ENCODE measurements at places on chromosomes 6 and 20.

- no peak for DNase-seq
Measured at GRCh38 chr6:7507600-7507999, 33.9 kb upstream of the DSP start.

DNA sequence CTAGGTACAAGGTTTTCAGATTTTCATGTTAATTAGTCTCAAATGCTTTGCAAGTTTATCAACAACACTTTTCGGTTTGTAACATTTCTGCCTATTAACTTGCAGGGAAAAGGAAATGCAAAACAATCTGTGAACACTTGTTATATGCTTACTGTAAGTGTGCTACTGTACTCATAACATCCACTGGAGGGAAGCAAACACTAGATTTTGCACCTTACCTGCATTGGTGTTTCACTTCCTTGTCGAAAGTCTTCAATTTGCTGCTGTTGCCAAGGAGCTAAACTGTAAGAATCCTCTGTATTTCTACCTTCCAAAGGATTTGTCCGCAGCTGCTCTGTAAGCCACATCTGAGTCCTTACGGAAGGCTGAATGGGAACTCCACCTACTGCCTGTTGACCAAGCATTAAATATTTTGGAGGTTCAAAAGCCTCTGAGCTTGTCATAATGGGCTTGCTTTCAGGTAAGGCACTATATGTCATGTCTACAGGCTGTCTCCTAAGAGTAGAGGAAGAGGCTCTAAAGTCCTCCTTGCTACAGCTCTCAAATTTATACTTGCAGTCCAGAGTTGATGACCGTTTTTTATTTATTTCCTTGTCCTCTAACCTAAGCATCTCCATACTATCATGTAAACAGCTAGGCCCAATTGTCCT is 17.3 kb downstream of the PLN start:
- DNase-seq: no peak

GRCh38 chr20:45044601-45045000 is 56.3 kb downstream of the KCNS1 start:
- DNase-seq: no peak

- no peak for DNase-seq
Measured at GRCh38 chr6:52640916-52641315, 30.0 kb upstream of the TMEM14A start.

- no peak for DNase-seq
Measured at GRCh38 chr6:126266664-126267063, 73.3 kb upstream of the CENPW start.

- no peak for DNase-seq
Measured at GRCh38 chr6:25387483-25387882, 108.3 kb downstream of the CARMIL1 start.

DNA sequence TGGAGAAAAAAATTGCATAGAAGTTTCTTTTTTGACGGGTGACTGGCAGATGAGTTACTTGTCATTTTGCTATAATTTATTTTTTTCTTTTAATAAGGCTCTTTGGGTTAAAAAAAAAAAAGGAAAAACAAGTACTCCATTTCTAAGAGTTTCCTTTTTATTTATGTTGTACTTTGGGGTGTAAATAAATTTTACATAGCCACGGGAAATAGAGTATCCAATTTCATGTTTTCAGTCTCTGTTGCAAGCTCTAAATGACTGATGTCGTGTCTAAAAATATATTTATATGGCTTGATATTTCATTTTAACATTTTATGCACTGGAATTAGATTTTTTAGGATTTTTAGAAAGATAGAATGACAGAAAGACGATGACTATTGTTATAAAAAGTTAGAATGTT is 3.4 kb downstream of the EYA4 start:
- DNase-seq: no peak

DNA sequence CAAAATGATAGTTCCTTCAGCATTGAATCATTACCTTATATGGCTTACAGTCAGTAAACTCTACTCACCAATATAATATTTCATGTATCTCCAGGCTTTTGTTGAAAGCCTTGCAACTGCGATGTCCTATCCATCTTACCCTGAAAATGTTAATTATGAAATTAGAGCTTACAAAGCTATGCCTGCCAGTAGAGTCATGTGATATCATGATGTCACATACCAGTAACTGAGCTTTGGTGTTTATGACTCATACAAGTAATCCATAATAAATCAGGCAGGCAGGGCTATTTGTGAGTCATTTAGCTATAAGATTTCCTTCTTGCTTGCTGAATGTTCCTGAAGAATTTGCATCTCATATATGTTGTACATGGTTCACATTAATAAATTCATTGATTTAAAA is 44.9 kb upstream of the FAM83B start:
- no peak for DNase-seq

DNA sequence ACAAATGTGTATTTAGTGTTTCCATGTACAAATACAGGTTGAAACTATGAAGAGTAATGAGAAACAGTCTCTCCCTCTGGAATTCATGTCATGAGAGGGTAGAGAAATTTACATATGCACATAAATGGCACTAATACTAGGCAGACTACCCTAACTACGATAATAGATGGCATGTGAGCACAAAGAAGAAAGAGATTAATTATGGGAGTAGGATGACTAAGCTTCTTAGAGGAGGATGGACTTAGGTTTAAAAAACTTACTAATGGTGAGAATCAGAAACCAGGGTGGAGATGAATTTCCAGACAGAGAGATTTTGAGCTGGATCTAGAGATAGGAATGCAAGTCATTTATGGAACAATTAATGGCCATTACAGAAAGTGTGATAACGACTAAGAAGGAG is 225.3 kb upstream of the HTR1E start:
- DNase-seq: no peak

DNA sequence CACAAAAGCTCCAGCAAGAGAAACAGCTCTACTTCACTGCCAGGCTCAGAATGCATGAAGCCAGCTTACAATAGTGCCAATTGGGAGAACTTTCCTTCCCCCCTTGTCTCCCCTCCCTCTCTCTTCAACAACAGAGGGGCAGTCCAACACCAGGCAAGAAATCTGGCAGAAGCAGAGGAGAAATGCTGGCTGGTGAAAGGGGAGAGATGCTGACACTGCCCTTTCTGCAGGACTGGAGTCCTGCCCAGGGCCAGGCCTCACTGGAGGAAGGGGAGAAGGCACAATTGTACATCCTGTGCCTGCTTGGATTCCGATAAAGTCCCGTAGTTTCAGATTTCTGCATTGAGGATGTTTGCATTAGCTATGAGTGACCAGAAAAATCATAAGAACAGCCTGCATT is 148.6 kb downstream of the LRRC1 start:
- DNase-seq: no peak

DNA sequence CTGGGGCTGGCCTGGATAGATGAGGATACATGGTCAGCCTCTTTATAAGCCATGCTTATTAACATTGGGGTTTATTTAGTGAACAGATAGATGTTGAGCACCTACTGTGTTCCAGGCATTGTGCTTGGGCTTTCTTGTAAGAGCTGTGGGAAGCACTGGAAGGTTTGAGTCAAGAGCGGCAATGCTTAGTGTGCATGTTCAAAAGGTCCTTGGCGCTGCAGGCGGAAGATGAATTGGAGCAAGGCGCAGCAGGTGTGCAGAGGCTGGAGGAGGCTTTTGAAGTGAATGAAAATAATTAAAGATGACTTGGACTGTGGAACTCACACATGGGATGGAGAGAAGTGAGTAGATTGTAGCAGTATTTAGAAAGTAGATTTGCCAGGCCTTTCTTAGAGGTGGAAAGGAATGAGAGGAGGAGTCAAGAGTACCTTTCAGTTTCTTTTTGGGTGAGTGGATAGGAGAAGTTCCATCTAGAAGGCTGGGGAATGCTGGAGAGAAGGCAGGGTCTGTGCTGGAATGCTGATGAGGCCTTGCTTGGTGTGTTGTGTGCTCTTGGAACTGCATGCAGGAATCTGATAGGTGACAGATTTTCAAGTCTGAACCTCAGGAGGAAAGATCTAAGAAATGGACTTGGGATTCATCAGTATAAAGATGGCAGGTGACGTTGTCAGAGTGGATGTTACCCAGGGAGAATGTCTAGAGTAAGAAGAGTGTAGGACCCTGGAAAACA is 26.4 kb downstream of the SNX9 start:
- no peak for DNase-seq

GRCh38 chr6:25777031-25777430 is 22.5 kb downstream of the SLC17A4 start:
- no peak for DNase-seq

DNA sequence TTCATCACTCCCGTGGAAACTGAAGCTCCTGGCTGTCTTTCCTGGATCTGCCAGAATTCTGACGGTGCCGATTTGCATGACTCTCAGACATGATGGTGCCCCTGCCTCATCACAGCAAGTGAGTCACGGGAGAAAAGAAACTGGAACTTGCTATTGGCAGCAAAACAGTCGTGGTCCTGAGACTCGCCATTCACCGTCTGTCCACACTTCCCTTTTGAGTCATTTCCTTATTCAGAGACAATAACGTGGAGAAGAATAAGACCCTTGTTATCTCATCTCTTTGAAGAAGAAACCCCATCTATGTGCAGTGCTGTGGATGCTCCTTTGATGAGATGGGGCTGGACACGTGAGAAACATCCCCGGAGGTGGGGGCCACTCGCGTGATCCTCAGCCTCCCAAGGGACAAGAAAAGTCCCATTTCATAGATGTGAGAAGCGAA is 4.2 kb downstream of the GPR31 start:
- no peak for DNase-seq

DNA sequence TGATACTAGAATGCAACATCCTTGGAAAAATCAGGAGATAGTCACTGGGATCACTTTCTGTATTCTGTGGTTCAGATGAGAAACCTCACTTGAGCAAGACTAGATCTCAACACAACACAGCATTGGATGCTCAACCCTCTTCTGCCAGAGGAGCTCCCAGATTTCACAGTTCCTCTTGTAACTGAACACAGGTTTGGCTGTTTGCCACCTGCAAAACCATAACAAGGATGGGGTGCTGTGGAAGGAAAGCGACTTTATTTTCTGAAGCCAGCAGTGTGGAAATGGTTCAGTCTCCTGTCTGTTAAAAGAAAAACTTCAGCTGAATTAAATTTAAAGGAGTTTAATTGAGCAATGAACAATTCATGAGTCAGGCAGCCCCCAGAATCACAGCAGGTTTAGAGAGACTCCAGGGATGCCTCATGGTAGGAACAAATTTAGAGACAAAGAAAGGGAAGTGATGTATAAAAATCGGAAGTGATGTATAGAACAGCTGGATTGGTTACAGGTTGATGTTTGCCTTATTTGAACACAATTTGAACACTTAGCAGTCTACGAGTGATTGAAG is 149.9 kb upstream of the UST start:
- no peak for DNase-seq

DNA sequence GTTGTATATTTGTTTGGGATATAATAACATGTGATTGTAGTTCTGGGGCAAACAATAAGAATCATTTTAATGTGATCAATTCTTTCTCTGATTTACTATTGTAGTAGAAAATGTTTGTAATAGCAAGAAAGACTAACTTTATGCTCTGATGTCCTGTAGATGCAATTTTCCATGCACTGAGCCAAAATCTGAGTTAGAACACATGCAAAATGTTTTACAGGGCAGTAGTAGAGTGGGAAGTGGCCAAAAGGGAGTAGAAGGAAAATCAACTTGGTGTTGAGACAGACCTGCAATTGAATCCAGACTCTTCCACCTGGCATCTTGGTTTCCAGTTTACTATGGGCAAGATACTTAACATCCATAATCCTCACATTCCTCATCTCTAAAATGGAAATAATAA is 93.5 kb upstream of the BMP5 start:
- no peak for DNase-seq

DNA sequence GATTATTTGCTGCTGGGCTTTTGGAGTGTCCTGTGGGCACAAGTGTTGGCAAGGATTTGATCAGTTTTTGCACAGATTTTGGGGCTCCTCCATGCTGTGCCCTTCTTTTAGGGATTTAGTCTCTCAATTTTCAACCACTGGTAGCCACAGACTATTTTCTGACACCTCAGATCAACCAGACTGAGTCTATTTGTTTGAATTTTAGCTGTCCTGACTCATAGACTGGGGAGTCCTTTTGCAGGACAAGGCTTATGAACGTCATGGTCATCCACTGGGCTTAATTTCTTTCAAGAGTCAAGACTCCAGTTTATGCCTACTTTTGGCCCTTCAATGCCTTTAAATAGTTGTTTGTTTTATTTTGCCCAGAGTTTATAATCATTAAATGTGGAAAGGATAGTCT is 59.3 kb downstream of the BCKDHB start:
- DNase-seq: no peak

- DNase-seq: no peak
Measured at GRCh38 chr20:16758454-16759180, 10.5 kb downstream of the OTOR start.

DNA sequence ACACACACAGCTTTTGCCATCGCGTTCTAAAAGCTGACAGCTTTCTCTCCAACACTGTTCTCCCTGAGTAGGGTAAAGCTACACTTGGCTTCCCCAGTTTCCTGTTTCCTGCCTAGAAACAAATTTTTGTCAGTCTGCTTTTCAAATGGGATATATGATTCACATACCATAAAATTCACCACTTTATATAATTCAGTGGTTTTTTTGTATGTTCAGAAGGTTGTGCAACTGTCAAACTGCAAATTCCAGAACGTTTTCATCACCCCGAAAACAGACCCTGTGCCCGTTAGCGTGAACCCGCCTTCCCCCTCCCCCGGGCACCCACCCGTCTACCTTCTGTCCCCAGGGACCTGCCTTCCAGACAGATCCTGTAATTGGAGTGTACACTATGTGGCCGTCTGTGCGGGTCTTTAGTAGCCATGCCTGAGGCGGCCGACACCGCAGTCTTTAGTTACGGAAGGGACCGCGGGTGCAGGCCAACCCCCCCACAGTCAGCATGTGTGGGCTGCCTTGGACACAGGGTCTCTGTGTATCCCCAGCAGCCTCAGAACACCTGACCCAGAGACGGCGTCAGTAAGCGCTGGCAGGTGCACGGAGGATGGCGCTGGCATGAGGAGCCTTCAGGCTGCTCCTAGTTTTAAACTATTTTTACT is 16.6 kb downstream of the HRH3 start:
- no peak for DNase-seq

DNA sequence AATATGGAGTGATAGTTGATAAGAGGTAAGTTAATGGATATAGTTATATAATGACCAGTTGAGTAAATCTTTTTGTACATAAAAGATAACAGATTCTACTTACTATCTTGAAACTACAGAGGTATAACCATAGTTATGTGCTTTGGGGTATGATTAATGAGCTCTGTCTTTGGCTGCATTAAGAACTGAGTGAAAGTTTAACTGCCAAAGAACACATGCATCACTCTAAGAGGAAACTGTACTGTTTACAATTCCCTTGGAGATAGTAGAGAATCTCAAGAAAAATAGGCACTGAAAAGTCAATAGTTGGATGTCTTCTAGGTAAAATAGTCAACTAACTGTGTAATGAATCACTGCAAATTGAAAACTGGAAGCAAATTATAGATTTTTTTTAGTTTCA is 1129.5 kb downstream of the EPHA7 start:
- no peak for DNase-seq

DNA sequence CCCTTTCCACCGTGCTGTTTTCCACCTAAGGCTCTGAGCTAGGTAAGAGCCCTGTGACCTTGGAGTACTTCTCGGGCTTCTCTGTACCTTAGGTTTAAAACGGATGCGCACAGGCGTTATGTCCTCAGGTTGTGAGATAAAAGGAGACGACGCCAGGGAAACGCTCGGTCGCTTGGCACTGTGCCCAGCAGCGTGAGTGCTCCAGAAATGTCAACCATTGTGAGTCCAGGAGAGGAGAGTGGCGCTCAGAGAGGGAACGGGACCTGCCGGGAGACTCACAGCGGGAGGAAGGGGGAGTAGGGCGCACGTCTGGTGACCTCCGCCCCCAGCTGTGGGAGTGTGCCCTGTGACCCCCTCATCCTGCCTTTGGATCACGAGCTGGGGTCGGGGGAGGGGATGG is 33.8 kb upstream of the SCRT2 start:
- no peak for DNase-seq
